ENCODE measurements at places on chromosomes 16 and 17. TPM values are rescaled to one million over a fixed set of nuclear protein-coding genes. Genes with fewer than 3 reads are reported as not detected.

DNA sequence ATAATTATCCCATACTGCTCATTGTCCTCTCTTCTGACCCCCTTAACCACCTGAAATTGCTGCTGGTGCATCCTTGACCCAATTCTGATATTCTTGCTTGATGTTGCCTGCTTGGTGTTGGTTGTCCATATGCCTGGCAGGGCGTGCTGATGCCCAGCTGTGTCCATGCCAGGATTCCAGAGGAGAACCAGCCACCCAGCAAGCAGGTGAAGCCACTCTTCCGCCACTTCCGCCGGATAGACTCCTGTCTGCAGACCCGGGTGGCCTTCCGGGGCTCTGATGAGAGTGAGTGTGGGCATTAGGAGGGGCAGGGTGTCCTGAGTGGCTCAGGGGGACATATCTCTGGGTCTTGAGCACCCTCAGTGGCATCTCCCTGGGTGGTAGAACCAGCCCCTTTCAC is 11.4 kb downstream of the RAPGEFL1 start:
- H3K27ac ChIP-seq: no peak overlapping the region
- no peak overlapping the region for H3K4me3 ChIP-seq
- H3K36me3 ChIP-seq: no peaks in the 10 kb centered on the region
- DNase-seq: no peak
- peaks cover 12% of the 10 kb centered on the region for H3K4me1 ChIP-seq

The ALOX15B gene
- 1.2 TPM for total RNA-seq

The ARHGAP23 gene
- total RNA-seq: 15.8 TPM

DNA sequence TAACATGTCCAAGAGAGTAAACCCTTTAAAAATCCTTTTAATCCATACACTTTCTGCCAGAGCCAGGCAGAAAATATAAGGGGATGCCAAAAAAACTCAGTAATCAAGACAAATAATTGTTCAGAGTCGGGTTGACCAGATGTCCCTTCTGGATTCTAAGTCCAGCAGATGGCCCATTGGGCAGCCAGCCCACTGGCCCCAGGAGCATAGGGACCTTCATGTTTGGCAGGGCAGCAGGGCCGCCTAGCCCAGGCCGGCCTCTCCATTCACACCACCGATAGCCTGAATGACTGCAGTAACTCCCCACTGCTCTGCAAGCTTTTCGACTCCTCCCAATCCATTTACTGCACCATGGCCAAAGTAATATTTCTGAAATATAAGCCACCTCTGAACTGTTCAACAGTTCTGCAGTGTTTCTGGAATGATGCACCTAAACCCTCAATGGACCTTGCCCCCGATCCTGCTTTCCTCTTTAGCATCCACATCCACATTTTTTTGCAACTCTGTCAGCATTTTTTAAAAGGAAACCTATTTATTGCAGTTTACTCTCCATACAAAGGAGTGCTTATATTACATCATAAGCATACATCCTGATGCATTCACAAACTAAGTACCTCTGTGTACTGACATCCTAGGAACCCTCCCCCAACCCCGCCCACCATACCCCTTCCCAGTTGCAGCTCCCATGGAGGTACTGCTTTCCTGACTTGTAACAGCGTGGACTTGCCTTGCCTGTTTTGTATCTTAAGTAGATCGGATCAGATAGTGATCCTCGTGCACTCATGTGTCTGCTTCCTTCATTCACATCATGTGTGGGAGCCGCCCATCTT is 46.4 kb downstream of the LDHD start:
- H3K27ac ChIP-seq: no peak overlapping the region
- H3K4me3 ChIP-seq: no peak overlapping the region
- H3K4me1 ChIP-seq: peaks cover 33% of the 10 kb centered on the region
- H3K36me3 ChIP-seq: no peaks in the 10 kb centered on the region
- H3K27me3 ChIP-seq: no peaks in the 10 kb centered on the region
- no peak for DNase-seq

The PHKB gene
- total RNA-seq: 110 TPM

The ZKSCAN2 gene
- 5.8 TPM for total RNA-seq

DNA sequence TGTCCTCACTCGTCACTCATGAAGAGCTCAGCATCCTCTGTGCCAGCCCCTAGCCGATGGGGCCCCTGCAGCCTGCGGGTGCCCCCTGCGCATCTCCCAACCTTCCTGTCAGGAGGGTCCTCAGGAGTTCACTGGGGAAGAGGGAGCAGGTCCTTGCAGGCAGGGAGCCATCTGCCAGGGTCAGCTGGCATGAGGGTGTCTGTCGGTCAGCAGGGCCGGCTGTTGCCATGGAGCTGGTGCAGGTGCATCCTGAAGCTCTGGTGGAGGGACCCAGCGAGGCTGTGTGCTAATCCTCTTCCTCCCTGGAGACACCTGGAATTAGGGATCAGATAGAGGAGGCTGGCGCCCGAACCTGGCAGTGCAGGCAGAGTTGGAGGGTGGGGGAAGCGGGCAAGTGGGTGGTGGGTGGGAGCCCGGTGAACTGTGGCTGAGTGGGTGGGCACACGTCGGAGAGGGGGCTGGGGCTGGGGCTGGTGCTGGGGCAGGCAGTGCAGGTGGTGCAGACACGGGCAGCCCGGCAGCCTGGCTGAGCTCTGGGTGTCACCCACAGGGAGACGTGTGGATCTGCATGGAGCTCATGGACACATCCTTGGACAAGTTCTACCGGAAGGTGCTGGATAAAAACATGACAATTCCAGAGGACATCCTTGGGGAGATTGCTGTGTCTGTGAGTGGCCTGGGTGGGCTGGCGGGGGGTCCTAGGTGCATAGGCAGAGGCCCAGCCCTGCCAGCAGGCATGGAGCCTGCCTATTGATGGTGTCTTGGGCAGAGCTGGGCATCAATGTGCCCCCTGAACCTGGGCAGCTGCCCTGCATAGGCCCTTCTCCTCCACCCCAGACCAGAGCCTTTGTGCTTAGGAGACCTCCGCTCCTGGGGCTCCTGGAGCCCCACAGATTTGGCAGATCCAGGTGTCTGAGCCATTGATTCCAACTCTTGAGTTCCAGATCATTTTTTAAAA is 17.4 kb downstream of the MAP2K3 start:
- no peaks in the 10 kb centered on the region for H3K4me1 ChIP-seq
- no peak for DNase-seq
- no peak overlapping the region for H3K4me3 ChIP-seq
- no peaks in the 10 kb centered on the region for H3K27me3 ChIP-seq

GRCh38 chr17:39092692-39093230 is 58.7 kb downstream of the PLXDC1 start:
- H3K27me3 ChIP-seq: no peaks in the 10 kb centered on the region
- DNase-seq: no peak
- H3K4me3 ChIP-seq: no peak overlapping the region
- H3K4me1 ChIP-seq: peaks cover 19% of the 10 kb centered on the region

- peak overlapping the region; percentile 56 for H3K27ac ChIP-seq
- H3K4me1 ChIP-seq: peaks cover 10% of the 10 kb centered on the region
- DNase-seq: peak; percentile 57
- no peaks in the 10 kb centered on the region for H3K36me3 ChIP-seq
- no peaks in the 10 kb centered on the region for H3K27me3 ChIP-seq
Observed at GRCh38 chr16:19168371-19169081, 486 bp downstream of the SYT17 start.

- H3K27me3 ChIP-seq: peaks cover 4% of the 10 kb centered on the region
- H3K4me1 ChIP-seq: peaks cover 10% of the 10 kb centered on the region
- no peak overlapping the region for H3K27ac ChIP-seq
- H3K36me3 ChIP-seq: no peaks in the 10 kb centered on the region
Observed at GRCh38 chr17:73901661-73902415, 257.6 kb upstream of the SDK2 start.

- no peak overlapping the region for H3K4me3 ChIP-seq
- DNase-seq: peak; percentile 59
- no peak overlapping the region for H3K27ac ChIP-seq
Observed at GRCh38 chr17:42347198-42347597, 41.0 kb downstream of the STAT3 start.

The ENPP7 gene
- total RNA-seq: not detected

- no peak overlapping the region for H3K4me3 ChIP-seq
- no peaks in the 10 kb centered on the region for H3K27me3 ChIP-seq
- no peak overlapping the region for H3K27ac ChIP-seq
- peaks cover 15% of the 10 kb centered on the region for H3K4me1 ChIP-seq
- DNase-seq: no peak
Observed at GRCh38 chr16:30766206-30766932, 4.2 kb downstream of the RNF40 start.

GRCh38 chr16:76052725-76053124 is 224.5 kb upstream of the CNTNAP4 start:
- H3K36me3 ChIP-seq: no peaks in the 10 kb centered on the region
- no peak for DNase-seq
- H3K27me3 ChIP-seq: no peaks in the 10 kb centered on the region
- no peaks in the 10 kb centered on the region for H3K4me1 ChIP-seq
- no peak overlapping the region for H3K27ac ChIP-seq

GRCh38 chr16:12258861-12259645 is 282.5 kb downstream of the SNX29 start:
- no peak for DNase-seq
- no peaks in the 10 kb centered on the region for H3K36me3 ChIP-seq
- no peak overlapping the region for H3K27ac ChIP-seq

DNA sequence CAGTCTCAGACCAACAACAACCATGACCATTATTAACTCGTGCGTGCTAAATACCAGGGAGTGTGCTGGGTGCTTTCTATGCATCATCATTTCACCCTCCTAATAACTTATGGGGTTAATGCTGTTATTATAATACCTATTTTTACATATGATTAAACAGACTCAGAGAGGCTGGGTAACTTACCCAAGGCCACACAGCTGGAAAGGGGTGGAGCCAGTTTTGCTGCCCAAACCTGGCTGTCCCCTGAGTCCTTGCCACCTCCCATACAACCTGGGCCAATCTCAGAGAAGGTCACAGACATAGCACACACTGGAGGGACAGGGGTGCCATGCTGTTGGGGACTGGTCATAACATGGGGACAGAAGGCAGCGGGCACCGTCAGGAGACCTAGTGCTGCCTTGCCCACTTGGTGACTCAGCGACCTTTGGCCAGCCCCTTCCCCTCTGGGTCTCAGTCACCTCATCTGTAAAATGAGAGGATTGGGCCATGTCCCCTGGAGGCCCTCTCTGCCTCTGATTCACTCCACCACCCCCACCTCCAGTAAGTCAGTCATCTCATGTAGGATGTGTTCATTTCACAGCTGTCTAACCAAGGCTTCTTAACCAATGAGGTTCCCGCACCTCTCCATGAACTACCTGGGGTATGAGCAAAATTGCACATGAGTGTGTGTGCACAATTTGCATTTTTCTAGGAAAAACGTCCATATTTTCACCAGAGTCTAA is 11.4 kb upstream of the FADS6 start:
- H3K36me3 ChIP-seq: no peaks in the 10 kb centered on the region
- H3K27me3 ChIP-seq: no peaks in the 10 kb centered on the region
- no peak for DNase-seq
- no peak overlapping the region for H3K27ac ChIP-seq
- no peaks in the 10 kb centered on the region for H3K4me1 ChIP-seq

DNA sequence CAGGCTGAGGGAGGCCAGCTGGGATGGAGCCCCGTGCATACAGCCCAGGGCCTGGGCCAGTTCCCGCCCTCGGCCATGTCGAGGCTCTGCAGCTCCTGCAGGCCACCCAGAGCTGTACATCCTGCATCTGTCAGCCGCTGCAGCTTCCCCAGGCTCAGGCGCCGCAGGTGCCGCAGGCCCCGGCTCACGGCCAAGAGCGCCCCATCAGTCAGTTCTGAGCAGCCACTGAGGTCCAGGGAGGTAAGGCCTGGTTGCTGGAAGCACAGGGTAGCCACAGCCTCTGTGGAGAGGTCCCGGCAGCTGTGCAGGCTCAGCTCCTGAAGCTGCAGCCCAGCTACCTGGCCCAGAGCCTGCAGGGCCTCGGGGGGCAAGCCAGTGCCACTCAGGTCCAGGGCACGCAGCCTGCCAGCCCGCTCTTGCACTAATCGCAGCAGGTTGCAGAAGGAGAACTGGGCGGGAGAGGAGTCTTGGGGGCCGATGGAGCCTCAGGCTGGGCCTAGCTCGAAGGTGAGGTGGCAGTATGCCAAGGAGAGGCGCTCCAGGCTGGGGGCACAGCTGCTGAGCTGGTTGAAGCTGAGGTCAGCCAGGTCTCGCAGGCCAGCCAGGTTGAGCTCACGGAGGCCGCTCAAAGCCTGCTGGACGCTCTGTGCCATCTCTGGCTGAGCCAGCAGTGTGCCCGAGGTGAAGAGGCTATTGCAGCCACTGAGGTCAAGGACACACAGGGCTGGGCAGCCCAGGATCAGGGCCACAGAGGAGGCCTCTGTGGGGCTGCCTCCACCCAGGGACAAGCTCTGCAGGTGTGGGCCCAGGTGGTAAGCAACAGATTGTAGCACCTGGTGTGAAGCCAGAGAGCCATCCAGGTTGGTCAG is 11.4 kb downstream of the ELMO3 start:
- no peak for DNase-seq
- no peak overlapping the region for H3K4me3 ChIP-seq
- no peaks in the 10 kb centered on the region for H3K27me3 ChIP-seq
- no peaks in the 10 kb centered on the region for H3K4me1 ChIP-seq

The RUNDC3A gene
- total RNA-seq: 1.5 TPM

The KIF2B gene
- total RNA-seq: 0.27 TPM

The C17orf78 gene
- not detected for total RNA-seq

- H3K27ac ChIP-seq: no peak overlapping the region
- no peaks in the 10 kb centered on the region for H3K4me1 ChIP-seq
- H3K27me3 ChIP-seq: no peaks in the 10 kb centered on the region
- no peak for DNase-seq
- H3K36me3 ChIP-seq: no peaks in the 10 kb centered on the region
Observed at GRCh38 chr16:47905771-47906170, 250.0 kb downstream of the ABCC12 start.

The MVP gene
- total RNA-seq: 127 TPM

- H3K27me3 ChIP-seq: peaks cover 5% of the 10 kb centered on the region
- peaks cover 48% of the 10 kb centered on the region for H3K4me1 ChIP-seq
- no peaks in the 10 kb centered on the region for H3K36me3 ChIP-seq
- DNase-seq: no peak
- H3K4me3 ChIP-seq: no peak overlapping the region
Observed at GRCh38 chr17:8124350-8125153, 646 bp upstream of the HES7 start.

The DNAH2 gene
- total RNA-seq: 0.22 TPM

GRCh38 chr16:66948134-66948836 is 12.8 kb upstream of the CES3 start:
- no peaks in the 10 kb centered on the region for H3K27me3 ChIP-seq
- no peak overlapping the region for H3K4me3 ChIP-seq
- H3K36me3 ChIP-seq: peaks cover 1% of the 10 kb centered on the region
- peak; percentile 68 for DNase-seq
- no peak overlapping the region for H3K27ac ChIP-seq

- H3K4me1 ChIP-seq: peaks cover 20% of the 10 kb centered on the region
- H3K4me3 ChIP-seq: no peak overlapping the region
- peak overlapping the region; percentile 21 for H3K27ac ChIP-seq
- DNase-seq: peak; percentile 83
Observed at GRCh38 chr17:57861790-57862693, 12.2 kb upstream of the MRPS23 start.

- no peak overlapping the region for H3K4me3 ChIP-seq
- no peaks in the 10 kb centered on the region for H3K27me3 ChIP-seq
- no peak overlapping the region for H3K27ac ChIP-seq
- no peak for DNase-seq
- peaks cover 77% of the 10 kb centered on the region for H3K36me3 ChIP-seq
- H3K4me1 ChIP-seq: no peaks in the 10 kb centered on the region
Observed at GRCh38 chr16:8641671-8642070, 20.2 kb downstream of the METTL22 start.
